ENCODE measurements at places on chromosomes 4 and X. TPM values are rescaled to one million over a fixed set of nuclear protein-coding genes. Genes with fewer than 3 reads are reported as not detected.

Gene XAGE1A
- not detected for total RNA-seq

Gene FAM53A
- 3.1 TPM for total RNA-seq

Gene DMRTC1
- total RNA-seq, result not detected

Gene HAUS3
- 17.7 TPM for total RNA-seq

Gene DBET
- not detected for total RNA-seq

Gene SHOX
- not detected for total RNA-seq

Gene LNX1
- total RNA-seq, result 0.11 TPM

Gene HPF1
- 33.6 TPM for total RNA-seq

Gene BST1
- total RNA-seq, result 3.1 TPM

Gene AMBN
- not detected for total RNA-seq

Gene TLR1
- total RNA-seq, result 2.5 TPM

Gene UTP14A
- 17.1 TPM for total RNA-seq

Gene MAGEA4
- not detected for total RNA-seq

Gene RBMXL3
- not detected for total RNA-seq

Gene HMGN5
- total RNA-seq, result 1.7 TPM

Gene HEPH
- total RNA-seq, result 19.0 TPM

Gene GAGE12E
- not detected for total RNA-seq

Gene RHOXF1
- total RNA-seq, result not detected

Gene TNIP3
- total RNA-seq, result 0.25 TPM

Gene TRIM75
- total RNA-seq, result not detected

Gene GPR82
- not detected for total RNA-seq

Gene FAM156A
- 11.0 TPM for total RNA-seq

Gene CT45A1
- not detected for total RNA-seq

Gene GPRASP1
- total RNA-seq, result 8.6 TPM

Gene RBM46
- total RNA-seq, result not detected

Gene OPN1LW
- not detected for total RNA-seq

Gene LRPAP1
- 88.3 TPM for total RNA-seq

Gene ADAM29
- total RNA-seq, result not detected

Gene MSN
- 256 TPM for total RNA-seq

Gene MTHFD2L
- total RNA-seq, result 19.9 TPM

Gene FAM184B
- under 0.01 TPM for total RNA-seq

Gene CNKSR2
- 2.4 TPM for total RNA-seq

Gene NXF2
- total RNA-seq, result not detected

Gene ATOH1
- not detected for total RNA-seq

Gene BMP3
- total RNA-seq, result under 0.01 TPM

Gene MAGEA1
- total RNA-seq, result not detected

Gene SRPX
- 154 TPM for total RNA-seq

Gene APBB2
- total RNA-seq, result 46.8 TPM

Gene NUDT10
- total RNA-seq, result 6.3 TPM

Gene DDX53
- total RNA-seq, result not detected

Gene AMOT
- 3.9 TPM for total RNA-seq

Gene SLC10A4
- total RNA-seq, result 0.25 TPM

Gene PDLIM3
- total RNA-seq, result 5.2 TPM

Gene SPP1
- 58.1 TPM for total RNA-seq

Gene CFAP47
- 0.12 TPM for total RNA-seq

Gene SLC25A43
- 28.0 TPM for total RNA-seq

Gene SPANXD
- total RNA-seq, result not detected

Gene FHIP1A
- 1.4 TPM for total RNA-seq

Gene APELA
- not detected for total RNA-seq

Gene GLRA2
- total RNA-seq, result not detected

Gene INTU
- total RNA-seq, result 8.1 TPM

Gene NPY2R
- total RNA-seq, result not detected

Gene GAGE12D
- total RNA-seq, result not detected

Gene RS1
- total RNA-seq, result not detected

Gene UGT2B15
- not detected for total RNA-seq

Gene EMCN
- 0.12 TPM for total RNA-seq

Gene RIPPLY1
- total RNA-seq, result not detected

Gene PIN4
- 4.6 TPM for total RNA-seq
